ENCODE measurements at places on chromosomes 4 and X. TPM values are rescaled to one million over a fixed set of nuclear protein-coding genes. Genes with fewer than 3 reads are reported as not detected.

DNA sequence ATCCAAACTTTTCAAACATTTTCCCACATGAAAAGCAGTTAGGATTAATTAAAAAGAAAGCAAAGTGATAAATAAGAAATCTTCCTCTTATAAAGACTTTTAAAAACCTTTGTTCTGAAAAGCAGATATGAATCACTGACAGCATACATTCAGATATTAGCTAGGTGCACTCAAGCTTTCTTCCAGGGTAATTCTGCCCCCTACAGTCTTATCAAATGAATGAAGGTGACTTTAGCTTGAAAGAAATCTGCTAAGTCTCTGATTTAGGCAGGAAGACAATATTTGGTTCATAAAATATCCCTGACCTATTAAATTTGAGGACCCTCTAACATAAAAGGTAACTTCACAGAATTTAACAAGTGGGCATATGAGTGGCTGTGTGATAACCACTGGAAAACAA, 209.1 kb upstream of the FAM47A start:
- DNase-seq = no peak

DNA sequence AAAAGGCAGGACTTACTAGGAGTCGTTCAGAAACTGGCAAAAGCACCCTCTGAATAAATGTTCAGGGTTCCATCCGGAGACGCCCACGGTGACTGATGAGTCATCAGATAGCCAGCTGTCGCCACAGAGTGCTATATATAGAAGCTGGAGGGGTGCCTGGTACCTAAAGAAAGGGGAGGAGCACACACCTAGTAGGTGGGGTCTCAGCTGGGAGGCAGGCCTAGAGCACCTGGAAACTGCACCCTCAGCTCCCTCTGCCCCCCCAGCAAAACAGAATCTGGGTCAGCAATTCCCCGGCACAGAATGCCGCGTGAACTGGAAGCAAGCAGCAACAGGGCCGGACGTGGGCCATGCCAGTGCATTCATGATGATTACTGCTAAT, 242.0 kb downstream of the BCOR start:
- peak; percentile 62 for DNase-seq

DNA sequence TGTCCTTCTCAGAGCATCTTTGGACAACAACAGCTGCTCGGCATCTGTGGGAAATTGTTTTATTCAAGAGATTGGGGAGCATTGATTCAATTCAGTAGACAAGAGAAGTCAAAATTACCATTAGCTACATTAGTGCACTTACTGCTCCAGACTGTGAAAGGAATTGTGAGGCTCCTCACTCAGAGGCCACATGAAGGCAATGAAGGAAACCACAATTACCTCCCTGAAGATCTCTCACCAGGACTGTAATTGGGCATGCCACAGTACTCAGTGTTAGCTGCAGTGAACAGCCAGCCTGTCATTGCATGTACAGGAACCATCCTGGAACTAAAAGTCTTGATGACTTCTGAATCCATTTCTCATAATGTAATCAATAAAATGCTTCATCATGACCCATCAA, 144.8 kb downstream of the PPA2 start:
- DNase-seq = no peak

GRCh38 chrX:77910108-77910840, at the start of gene ATP7A:
TSS of gene ATP7A (plus strand) at chrX:77910693. CDS start at chrX:77971642, 60,949 bp downstream.
- peak; percentile 89 for DNase-seq

DNA sequence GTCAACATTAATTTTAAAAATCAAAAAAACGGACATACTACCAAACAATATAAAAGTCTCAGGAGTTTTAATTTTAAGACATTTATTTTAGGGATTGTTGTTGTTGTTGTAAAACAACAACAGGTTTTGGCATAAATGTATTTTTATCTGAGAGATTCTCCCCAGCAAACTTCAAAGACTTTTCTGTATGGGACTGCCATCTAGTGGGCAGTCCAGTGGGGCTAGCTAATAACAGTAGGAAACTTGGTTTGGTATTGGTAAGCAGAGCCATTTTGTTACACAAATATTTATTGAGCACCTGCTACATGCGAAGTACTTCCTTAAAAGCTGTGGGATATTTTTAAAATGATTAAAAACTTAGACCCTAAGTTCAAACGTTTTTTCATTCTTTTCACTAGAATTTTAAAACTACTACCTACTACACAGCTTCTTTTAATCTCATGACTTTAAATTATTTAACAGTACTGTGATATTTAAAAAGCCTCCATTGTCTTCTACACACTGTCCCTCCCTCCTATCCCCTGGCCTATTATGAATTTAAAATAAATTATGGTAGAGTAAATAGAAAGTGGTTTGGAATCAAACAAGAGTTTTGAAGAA, 1028.4 kb upstream of the INTU start:
- DNase-seq = peak; percentile 71

GRCh38 chrX:43728966-43729365, 72.9 kb downstream of the MAOA start:
- DNase-seq = no peak

PFKFB1 gene
- not detected for total RNA-seq

CSAG1 gene
- total RNA-seq = not detected

AR gene
- 4.8 TPM for total RNA-seq
